ENCODE measurements at places on chromosomes 3 and 15.
A peak's percentile ranks its signal among the peaks of the same experiment; 100 is the strongest.

DNA sequence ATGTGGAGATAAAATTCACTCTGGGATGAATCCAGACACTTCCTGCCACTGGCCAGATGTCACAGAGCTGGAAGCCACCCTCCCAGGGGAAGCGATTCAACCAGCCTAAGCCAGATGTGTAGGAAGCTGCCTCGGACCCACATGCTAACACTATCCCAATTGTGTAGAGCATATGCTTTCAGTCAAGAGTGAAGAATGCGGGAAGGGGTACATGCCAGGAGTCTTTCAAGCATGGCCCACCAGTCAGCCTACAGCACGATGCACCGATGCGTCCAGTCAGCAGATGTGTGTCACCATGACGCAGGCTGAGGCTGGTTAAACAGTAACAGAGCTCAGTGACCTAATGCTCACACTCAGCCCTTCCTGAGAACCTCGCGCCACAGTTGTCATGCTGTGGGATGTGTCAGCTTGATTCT is 38.8 kb upstream of the BNC1 start:
- DNase-seq = no peak

- DNase-seq = no peak
Measured at GRCh38 chr15:34339946-34340345, 2.4 kb upstream of the SLC12A6 start.

DNA sequence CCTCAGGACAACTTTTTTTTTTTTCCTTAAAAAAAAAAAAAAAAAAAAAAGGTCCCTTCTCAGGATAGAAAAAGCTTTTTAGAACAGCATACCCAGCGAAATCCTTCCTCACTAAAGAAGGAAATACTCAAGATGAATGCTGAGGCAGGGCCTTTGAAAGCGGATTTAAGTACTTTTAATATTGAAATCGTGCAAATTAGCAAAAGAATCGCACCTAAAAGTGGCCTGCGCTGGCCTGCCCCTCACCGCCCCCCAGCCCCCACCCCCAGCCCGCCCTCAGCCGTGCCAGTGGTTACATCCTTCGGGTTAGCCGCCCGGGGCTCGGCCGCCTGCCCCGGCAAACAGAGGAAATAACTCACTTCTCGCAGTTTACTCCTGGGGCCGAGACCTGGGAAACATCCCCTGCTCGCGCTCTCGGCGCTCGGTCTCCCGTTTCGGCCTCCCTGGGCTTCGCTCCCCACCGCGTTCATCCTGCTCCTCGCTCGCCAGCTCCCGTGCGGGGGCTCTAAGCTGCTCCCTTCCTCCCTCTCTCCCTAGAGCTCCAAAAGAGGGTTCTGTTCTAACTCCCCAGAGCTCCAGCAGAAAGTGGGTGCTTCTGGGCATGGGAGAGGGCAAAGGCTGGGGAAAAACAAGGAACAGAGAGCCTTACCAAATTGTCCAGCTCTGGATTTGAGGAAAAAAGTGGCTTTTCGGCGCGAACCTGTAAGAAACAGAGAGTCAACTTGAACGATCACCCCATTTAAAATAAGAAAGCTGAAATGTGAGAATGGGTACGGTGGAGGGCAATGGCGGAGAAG is 5.2 kb downstream of the MEIS2 start:
- no peak for DNase-seq

GRCh38 chr3:45612918-45613602 is 18.5 kb downstream of the LIMD1 start:
- no peak for DNase-seq

DNA sequence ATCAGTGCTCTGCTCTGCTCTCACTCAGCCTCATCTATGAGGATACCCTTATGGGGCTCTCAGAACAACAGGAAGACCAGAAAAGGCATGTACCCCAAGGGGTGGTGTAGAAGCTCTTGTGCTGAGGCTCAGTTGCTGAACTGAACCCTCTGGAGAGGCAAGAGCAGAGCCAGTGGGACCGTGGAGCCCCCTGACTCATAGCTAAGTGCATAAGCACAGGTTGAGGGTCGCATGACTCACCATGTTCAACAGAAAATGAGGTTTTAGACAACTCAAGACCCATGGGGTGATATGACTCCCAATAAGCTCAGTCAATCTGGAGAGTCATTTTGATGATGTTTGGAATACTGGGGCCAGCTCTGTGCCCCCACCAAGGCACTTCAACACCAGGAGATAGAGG is 37.3 kb downstream of the CRYGS start:
- no peak for DNase-seq

DNA sequence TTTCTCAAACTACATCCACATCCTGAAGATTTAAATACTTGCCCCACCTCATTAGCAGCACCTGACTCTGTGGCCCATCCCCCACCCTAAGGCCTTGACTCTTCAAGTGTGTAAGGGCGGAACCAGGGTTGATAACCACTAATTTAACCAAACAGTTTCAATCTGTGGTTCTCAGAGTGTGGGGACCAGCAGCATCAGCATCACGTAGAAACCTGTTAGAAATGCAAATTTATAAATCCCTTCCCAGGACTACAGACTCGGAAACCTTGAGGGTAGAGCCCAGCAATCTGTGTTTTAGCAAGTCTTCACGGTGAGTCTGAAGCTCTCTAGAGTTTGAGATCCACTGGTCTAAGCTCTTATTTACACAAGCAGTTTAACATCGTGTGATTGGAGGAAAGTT is 12.4 kb downstream of the GNB4 start:
- DNase-seq = no peak

- DNase-seq = no peak
Measured at GRCh38 chr3:54874816-54875556, 52.9 kb downstream of the LRTM1 start.

- DNase-seq = peak; percentile 69
Measured at GRCh38 chr15:101501703-101502373, 12.3 kb upstream of the PCSK6 start.

GRCh38 chr3:42601896-42602581 is 1.6 kb downstream of the NKTR start:
- DNase-seq = no peak

- no peak for DNase-seq
Measured at GRCh38 chr3:46209746-46210470, 1.8 kb upstream of the CCR1 start.

DNA sequence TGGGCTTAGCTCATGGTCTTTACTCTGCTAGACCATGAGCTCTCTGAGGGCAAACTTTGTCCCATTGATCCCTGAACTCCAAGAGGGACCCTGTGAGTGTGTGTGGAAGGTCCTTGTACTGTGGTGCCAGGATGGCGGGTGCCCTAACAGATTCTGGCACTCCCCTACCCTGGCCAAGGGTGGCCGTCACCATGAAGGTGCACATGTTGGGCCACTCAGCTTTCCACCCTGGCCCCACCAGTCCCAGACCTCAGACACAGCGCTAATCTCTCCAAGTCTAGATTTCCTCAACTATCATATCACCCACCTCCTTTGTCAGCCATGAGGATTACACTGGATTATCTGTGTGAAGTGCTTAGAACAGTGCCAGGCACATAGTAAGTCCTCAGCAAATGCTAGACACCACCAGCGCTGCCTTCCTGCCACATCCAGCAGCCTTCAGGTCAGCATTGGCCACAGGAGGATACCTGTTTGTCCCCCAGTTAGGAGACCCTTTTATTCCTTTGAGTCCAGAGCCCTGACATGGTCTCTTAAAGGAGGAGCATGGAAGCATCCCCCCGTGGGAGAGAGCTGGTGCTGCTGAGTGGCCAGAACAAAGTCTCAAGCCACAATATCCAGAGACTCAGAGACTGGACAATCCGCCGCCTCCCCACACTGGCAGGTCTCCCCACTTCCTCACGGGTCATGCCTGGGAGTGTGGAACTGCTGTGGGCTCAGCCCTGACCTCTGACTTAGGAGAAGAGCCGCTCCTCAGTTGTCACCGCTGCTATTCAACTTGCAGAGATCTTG is 44.5 kb upstream of the SLCO2A1 start:
- no peak for DNase-seq

DNA sequence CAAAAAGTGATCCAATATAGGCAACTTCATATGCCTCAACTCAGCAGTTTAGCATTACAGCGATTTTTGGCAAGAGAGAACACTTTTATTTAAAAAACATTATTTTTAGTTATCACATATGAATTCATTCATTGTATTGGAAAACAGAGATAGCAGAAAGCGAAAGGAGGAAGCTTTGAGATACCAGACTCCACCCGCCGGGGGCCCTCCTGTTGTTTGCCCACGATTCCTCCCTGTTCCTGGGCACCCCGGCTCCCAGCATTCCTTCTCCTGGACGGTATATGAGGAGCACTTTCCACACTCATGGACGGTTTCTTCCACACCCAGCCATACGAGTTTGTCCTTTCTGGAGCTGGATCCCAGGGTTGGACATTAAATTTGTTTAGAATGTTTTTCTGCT is 18.2 kb downstream of the APBA2 start:
- no peak for DNase-seq

GRCh38 chr15:63517202-63517601 is 12.8 kb downstream of the USP3 start:
- DNase-seq = no peak

GRCh38 chr3:36364260-36364659 is 16.0 kb upstream of the STAC start:
- DNase-seq = no peak

DNA sequence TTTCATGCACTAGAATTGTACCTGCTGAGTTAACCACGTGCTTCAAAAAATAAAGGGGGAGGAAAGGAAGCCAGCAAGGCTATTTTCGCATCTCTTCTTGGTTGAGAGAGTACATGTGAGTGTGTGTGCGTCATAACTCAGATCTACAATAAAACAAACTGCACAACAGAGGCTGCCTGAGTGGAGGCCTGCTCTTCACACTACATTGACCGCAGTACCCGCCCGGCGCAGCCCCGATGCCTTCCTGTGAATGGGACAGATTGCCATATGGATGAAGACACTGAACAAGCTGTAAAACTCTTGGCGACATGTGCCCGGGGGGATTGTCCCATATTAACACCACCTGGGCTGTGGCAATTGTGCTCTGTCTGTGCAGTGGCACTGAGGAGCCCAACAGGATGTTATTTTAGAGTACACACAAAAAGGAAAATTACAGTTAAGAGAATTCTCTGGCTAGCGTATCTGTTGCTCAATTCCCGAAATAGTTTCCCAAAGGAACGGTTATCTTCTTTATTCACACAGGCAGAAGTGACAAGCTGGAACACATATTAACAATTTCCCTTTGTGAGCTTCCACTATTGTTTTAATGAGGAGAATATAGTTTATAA is 551.5 kb downstream of the FOXP1 start:
- no peak for DNase-seq

DNA sequence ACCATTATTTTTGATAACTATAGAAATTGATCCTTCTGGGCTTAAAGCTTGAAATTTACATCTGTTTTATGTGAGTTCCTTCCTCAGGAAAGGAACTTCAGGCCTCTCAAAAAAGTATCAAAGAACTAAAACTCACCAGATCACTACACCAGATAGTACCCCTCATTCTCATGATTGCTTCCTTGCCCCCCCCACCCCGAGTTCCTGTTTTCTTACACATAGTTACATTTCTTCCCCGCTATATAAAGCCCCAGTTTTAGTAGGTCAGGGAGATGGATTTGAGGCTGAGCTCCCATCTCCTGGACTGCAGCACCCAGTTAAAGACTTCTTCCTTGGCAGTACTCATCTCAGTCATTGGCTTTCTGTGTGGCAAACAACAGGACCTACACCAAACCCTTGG is 80.3 kb upstream of the HRH1 start:
- DNase-seq = no peak

- DNase-seq = no peak
Measured at GRCh38 chr3:195900436-195901355, 7.7 kb downstream of the TNK2 start.

DNA sequence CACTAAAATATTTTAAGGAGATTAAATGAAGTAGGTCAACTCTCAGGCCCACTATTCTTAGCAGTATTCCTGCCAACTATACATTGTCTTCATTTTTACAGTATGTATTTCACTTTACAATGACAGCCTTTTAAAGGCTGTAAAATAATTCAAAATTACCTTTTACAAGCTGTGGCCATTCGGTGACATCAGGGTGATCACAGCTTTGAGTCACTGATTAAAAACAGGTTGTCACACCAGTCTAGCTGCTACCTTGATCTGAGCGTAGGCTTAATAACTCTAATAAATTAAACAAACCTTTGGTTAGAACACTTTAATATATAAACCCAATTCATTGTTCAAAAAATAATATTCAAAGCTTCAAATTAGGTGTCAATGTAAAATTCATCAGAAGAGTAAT is 29.9 kb downstream of the UBE3A start:
- no peak for DNase-seq

GRCh38 chr3:181726351-181727330 is 14.9 kb downstream of the SOX2 start:
- peak; percentile 36 for DNase-seq

DNA sequence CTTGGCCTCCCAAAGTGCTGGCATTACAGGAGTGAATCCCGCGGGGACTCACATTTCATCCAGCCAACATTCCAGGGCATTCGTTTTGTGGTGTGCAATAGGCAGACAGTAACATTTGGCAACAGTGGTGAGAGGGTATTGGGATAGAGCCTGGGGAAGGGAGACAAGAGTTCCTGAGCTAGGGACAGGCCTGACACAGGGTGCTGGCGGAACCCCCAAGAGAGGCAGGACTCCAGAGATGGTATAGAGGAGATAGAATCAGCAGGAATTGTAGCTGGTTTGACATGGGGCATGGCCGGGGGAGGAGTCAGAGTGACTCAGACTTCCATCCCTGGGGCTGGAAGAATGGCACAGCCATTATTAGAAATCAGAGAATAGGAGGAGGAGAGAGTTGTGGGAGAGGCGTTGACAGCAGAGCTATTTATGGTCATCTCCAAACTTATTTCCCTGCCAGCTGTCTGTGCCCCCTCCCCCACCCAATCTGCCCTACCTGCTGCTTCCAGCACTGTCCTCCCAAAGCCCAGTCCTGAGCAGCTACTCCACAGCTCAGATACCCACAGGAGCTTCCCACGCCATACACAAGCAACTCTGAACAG is 4.4 kb upstream of the IDH2 start:
- DNase-seq = no peak

DNA sequence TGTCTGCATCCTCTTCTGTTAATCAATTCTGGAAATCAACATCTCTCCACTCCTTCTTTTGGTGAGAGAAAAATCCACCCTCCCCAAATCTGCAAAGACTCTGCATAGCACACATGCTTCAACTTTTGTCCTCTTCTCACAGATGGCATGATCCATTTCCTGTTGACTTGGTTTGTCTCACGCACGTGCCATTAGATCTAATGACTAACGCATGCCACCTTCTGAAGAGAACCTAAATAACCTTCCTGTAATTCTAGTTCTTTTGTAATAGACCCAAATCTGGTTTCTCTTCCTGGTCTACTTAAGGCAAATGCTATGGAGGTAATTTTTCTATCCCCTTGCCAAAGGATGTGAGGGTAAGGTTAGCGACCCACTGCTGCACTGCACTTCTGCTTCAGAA is 51.0 kb upstream of the ATOSA start:
- DNase-seq = peak; percentile 24

DNA sequence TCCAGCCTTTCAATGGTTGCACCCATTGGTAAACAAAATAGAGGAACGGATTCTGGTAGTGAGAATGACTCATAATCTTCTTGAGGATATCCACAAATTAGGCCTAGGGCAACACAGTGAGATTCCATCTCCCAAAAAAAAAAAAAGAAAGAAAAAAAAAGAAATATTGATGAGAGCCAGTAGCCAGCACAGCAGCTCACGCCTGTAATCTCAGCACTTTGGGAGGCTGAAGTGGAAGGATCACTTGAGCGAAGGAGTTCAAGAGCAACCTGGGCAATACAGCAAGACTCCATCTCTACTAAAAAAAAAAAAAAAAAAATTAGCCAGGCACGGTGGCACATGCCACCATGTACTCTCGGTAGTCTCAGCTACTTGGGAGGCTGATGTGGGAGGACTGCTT is 51.9 kb downstream of the DENND4A start:
- DNase-seq = no peak

All from hematopoietic multipotent progenitor cell (in vitro differentiated cells).